NCI-H748 treated with DMSO at 0.1 percent for 48 hours (cell line): ENCODE measurements at places on chromosomes 5 and 9.

DNA sequence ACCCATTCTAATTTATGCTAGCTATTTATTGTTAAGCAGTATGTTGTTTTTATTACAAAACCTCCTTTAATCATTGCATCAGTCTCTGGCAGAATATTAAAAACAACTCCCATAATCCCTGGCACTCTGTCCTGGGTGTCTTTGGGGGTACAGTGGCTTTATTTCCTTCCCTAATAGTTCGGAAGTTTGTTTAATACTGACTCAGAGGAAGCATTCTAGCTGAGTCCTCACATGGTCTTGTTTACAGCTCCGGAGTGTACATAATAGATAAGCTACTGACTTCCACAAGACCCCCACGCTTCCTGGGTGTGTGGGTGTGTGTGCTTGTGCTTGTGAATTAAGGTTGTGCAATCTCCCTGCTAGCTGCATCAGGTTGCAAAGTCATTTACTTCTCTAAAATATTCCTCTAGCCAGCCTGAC, 149.8 kb upstream of the CDKN2B start:
- no peak for DNase-seq

DNA sequence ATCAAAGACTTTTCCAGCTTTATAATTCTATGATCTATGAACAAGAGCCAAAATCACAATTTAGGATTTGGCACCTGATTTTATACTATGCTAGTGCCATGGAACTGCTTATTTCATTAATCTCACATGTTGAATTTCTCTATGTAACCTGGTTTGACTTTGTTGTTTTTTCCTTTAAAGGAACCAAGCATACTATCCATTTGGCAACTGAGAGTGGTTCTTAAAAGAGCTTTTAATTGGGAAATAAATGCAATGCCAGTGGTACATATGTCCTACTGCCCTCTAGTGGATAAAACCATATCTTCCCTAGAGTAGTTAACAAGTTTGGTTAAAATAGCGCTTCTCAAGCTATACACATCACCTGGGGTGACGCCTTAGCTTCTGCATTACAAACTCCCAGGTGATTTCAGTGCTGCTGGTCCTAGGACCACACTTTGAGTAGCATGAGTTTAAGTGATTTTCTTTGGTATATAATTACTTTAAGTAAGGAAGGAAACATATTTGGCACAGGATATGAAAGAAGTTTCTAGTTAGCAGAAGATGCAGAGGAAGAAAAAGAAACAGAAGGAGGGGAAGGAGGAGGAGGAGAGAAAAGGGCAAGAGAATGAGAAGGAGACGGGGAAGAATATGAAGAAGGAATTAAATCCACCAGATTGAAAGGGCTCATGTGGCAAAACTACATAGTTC, 56.8 kb downstream of the FGF10 start:
- peak; percentile 90 for DNase-seq

GRCh38 chr9:130303613-130304055, 38.1 kb downstream of the HMCN2 start:
- DNase-seq: no peak

DNA sequence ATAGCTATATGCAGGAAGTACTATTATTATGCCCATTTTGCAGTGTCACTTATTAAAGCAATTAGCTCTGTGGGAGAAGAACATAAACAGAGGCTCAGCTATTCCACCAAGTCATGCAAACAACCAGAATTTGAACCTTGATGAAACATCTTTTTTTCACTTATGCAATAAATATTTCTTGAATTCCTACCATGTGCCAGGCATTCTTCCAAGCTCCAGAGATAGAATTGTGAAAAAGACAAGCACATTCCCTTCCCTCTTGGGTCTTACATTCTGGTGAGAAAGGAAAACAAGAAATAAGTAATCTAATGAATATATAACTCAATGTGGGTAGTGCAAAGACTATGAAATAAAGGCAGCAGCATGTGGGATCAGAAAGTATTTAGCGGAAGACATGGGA, 32.1 kb upstream of the ADRB2 start:
- DNase-seq: no peak

DNA sequence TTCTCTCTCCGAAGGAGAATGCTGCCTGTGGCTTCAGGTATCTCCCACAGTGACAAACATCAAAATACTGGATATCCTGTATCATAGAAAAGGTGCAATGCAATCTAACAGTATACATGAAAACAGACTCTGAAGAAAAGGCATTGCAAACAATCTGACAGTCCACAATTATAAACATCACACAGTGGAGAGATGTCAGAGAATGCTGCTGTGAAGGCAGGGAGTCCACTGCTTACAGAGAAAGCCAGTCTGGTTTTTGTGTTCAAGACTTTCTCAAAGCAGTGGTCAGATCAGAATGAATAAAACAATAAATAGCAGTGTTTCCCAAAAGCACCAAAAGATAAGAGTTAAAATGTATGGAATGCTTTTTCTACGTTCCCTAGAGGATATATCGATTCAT, 28.7 kb downstream of the TTC23L start:
- DNase-seq: no peak

GRCh38 chr5:148542812-148543211, 111.5 kb downstream of the HTR4 start:
- no peak for DNase-seq

DNA sequence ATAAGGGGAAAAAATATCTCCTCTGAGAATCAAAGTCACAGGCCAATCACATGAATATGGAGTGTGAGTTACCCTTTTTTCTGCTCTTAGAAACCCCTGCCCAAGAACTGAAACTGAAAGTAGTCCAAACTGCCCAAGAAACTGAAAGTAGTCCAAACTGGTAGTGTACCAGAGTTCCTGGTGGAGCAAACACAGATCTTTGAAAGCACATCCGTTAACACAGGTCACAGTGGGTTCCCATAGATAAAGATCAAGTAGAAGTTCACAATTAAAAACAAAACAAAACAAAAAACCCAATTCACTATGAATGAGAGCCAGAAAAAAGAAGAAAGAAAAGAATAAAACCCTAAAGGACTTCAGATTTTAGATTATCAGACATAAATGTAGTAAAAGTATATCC, 332.4 kb upstream of the EFNA5 start:
- no peak for DNase-seq

DNA sequence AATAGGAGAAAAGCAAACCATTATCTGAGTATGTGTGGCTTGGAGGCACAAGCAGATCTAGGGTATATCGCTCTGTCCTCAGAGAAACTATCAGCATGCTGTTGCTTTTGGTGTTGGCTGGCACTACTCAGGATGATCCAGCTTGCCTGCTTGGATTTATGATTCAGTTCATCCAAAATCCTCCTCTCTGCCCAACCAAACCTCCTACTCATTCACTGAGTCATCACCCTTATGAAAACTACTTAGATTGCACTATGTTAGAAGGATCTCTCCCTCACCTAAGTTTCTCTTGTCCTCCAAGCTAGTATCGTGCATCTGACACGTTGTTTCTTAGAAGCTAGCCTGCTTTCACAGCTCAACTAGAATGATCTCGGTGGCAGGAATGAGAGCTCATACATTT, 14.2 kb upstream of the ZBED3 start:
- DNase-seq: no peak

DNA sequence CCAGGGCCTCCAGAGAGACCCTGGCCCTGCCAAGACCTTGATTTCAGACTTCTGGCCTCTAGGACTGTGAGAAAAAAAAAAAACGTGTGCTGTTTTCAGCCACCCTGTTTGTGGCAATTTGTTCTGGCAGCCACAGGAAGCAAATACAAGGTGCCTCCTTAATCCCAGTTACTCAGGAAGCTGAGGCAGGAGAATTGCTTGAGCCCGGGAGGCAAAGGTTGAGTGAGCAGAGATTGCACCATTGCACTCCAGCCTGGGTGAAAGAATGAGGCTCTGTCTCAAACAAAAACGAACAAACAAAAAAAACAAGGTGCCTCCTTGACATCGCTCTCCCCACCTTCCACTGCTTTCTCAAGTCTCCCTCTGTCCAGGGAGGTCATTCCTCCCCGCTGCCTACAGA, 98.0 kb downstream of the GABBR2 start:
- DNase-seq: no peak

GRCh38 chr9:125839317-125839716, 92.1 kb downstream of the PBX3 start:
- no peak for DNase-seq

DNA sequence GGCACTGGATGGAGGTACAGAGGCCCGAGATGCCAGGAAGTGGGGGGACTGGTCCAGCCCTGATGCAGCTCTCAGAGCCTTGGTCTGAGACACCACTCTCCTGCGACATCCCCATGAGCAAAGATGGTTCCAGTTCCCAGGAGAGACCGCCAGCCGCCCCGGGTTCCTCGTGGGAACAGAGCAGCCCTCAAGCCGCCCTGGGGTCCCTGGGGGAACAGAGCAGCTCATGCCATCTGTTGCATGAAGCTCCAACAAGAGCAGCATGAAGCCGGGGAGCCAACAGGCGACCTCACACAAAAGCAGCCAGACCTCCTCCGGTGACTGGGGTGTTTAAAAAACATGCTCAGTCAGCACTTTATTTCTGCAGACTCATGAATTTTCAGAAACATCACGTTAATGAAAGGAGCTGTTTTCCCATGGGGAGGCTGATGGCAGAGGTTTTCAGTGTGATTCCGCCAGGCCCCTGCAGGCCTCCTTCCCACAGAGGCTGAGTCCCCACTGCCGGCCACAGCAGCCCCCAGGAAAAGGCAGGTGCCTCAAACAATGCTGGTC, 6.2 kb downstream of the SLC6A18 start:
- no peak for DNase-seq

DNA sequence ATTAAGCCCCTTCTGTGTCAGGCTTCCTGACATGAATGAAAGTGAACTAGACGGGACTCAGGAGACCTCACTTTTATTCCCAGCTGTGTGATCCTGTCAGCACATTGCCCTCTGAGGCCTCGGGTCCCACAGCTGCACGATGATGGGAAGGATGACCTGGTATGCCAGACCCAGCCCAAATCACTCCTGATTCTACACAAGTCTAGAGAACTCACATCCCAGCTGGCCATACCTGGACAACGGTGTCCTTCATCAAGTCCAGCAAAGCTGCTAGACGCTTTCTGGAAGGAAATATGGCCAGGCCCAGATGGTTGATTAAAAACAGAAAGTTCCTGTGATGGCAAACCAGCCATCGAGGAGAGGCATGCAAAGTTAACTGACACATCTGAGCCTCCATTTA, 118.0 kb upstream of the FSTL4 start:
- no peak for DNase-seq

- DNase-seq: no peak
Observed at GRCh38 chr5:73974871-73975360, 348.9 kb downstream of the ARHGEF28 start.

DNA sequence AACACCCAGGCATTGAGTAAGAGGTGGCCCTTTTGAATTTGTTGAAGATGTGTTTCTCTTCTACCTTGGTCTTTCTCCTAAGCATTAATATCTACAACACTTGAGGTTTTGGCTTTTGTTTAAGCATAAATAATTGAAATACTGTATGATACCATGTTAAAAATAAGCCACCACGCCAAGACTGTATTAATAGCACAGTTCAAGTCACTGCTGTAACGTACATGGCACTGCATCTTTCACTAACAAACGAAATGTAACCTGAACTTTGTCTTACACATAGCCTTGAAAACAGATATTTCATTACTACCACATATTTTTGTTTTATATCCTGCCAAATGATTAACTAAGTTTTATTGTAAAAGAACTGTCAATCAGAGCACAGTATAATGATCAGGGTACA, 112.8 kb downstream of the MLLT3 start:
- DNase-seq: no peak

GRCh38 chr9:86670076-86670475, 277.2 kb downstream of the GAS1 start:
- no peak for DNase-seq

GRCh38 chr5:143341807-143342570, 61.5 kb downstream of the NR3C1 start:
- no peak for DNase-seq

- no peak for DNase-seq
Observed at GRCh38 chr5:140996060-140996459, 29.8 kb downstream of the PCDHAC2 start.

- DNase-seq: no peak
Observed at GRCh38 chr5:145562931-145563330, 272.2 kb downstream of the PRELID2 start.

- no peak for DNase-seq
Observed at GRCh38 chr5:153373130-153373498, 117.4 kb upstream of the GRIA1 start.

- DNase-seq: no peak
Observed at GRCh38 chr5:59423021-59423420, 470.5 kb downstream of the PDE4D start.
